ENCODE measurements at places on chromosomes 11 and 22.

DNA sequence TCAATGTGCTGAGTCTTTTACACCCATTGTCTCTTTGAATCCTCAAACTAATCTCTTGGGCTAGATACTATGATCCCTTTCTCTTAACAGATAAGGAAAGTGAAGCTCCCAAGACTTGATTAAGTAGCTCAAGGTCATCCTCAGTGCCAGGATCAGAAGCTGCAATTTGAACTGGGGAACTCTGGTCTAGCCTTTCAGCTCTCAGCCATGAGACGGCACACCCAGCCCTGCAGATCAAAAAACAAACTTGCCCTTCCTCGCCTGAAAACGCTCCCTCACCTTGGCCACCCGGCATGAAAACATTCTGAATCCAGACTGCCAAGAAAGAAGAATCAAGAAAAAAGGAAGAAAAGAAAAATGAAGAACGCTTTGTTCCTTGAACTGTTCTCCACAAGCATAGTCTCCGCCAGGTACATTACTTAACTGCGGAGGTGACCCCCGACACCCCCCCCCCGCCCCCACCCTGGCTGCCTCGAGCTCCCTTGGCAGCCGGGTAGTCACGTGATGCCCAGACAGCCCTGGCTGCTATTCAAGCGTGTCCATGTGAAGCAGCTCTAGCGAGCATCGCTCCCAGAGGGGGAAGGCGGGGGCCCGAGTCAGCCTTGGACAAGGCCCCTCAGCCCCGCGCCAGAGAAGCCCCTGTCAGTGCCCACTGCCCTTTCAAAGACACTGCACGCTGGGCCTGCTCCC, 451.2 kb downstream of the MIAT start:
- no peak for DNase-seq

- no peak for DNase-seq
Measured at GRCh38 chr11:22177186-22177585, 15.7 kb upstream of the ANO5 start.

- DNase-seq, result no peak
Measured at GRCh38 chr11:31800398-31801265, 10.5 kb downstream of the PAX6 start.

DNA sequence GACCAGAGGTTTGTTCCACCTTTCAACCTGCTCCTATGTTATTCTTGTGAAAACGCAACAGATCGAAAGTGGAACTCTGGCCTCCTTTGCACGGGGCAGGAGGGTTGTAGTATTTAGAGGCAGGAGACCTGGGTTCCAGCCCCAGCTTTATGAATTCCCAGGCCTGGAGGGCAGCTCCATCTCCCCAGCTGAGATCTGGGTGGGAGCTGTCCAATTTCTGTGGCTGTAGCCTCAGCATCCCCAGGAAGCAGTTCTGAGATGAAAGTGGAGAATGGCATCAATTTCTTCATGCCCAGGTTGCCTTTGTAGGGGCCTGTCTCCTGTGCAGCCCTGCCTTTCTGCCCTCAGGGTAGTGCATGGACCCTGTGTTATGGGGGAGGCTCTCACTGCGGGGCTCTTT, 4.1 kb downstream of the FADS2 start:
- DNase-seq, result no peak

DNA sequence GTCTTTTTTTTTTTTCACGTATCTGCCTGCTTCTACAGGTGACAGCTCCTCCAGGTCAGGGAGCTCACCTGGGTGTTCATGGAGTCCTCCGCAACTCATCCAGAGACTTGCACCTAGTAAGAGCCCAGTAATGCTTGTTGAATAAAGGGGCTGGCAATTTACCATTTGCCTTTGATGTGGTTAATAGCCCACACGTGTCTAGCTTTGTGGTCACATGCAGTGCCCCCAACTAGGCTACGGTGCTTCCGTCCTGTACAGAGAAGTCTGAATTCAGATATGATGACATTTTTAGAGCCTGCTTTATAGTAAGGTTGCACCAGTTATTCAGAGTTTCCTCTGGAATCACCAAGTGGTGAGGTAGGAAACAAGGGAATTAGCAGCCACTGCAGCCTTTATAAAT, 199.4 kb upstream of the MTMR2 start:
- no peak for DNase-seq

- no peak for DNase-seq
Measured at GRCh38 chr11:95680169-95680929, 109.2 kb downstream of the FAM76B start.

DNA sequence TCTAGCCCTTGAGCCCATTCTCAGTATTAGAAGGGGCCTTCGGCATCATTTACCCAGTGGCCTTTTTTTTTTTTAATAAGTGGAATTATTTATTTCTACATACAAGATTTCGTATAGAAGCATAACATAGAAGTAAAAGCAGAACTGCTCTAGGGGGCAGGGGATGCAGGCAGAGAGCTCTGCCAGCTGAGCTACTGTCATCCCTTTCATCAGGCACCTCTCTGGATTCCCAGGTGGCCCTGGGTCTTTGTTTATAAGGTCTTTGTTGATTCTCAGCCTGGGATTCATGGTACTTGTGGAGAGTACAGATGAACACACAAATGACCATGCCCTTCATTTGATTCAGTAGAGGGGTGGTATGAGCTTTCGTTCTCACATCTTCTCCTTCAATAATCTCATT, 66.4 kb downstream of the GAB2 start:
- DNase-seq, result no peak

DNA sequence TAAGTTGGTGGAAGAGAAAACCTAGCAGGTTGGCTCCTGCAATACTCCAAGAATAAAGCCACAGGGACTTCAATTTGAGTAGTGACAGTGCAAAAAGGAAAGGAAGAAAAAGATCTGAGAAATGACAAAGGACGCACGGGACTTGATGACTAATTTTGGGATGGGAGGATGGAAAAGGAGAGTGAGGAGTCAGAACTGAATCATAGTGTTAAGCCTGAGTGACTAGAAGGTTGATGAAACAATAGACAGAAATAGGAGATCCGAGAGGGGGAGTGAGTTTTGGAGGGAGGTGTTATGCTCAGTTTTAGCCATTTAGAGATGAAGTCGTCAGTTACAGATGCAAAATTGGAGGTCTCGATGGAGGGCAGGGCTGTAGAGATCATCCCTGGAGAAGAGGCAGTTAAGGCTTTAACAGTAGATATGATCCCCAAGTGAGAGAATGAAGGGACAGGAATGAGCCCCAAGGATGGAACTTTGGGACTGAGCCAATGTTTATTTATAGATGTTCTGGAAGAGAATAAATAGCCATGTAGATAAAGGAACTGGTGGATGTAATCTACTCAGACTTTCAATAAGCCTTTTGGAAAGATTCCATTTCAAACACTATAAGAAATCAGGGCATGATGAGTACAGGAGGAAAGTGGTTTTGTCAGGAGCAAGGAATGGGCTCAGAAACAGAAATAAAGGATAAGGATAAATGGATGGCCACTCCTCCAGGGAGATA, 108.9 kb upstream of the NCAM1 start:
- DNase-seq, result no peak

DNA sequence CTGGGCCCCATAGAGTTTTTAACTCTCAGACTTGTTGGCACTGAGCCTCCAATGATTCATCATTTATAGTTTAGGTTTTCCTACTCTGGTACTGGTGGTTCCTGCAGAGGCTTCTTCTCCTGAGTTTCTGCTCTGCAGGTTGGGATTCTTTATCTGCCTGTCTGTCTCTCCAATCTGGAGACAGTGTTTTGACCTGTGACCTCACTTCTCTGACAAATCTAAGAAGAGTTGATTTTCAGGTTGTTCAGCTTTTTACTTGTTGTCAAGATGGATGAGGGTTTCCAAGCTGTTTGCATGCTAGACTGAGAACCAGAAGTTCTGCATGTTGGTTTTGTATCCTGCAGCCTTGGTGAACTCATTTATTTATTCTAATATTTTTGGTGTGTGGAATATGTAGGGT, 63.9 kb downstream of the JAM3 start:
- DNase-seq, result no peak

DNA sequence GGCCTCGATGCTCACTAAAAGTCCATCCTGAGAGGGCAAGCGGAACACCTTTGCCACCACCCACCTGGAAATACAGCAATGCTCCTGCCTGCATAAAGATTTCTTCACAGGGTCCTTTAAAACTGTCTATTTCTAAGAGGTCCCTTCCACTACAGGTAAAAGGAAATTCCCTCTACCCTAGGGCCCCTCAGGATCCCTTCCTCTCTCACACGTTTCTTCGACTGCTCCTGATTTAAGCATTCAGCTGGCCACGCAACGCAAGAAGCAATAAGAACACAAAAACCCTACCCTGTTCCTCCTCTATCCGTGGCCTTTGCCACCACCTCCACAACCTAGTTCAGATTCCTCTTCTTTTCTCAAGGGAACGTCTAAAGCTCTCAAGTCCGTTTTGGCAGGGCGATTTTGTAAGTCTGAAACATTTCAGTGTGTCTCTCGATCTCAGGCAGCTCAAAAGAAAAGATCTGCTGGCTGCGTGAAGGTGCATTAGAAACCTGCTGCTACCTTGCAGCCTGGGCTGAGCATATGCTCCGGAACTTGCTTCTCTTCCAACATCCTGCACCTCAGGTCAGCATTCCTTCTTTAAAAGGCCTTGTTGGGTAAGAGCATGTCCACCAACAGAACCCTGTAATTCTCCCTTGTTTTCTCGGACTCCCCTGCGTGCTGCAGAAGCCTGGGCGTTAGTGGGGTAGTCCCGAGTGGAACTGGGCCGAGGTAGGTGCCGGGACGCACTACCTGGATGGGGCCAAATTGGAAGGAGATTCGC, 1.6 kb downstream of the LGR4 start:
- DNase-seq, result no peak

DNA sequence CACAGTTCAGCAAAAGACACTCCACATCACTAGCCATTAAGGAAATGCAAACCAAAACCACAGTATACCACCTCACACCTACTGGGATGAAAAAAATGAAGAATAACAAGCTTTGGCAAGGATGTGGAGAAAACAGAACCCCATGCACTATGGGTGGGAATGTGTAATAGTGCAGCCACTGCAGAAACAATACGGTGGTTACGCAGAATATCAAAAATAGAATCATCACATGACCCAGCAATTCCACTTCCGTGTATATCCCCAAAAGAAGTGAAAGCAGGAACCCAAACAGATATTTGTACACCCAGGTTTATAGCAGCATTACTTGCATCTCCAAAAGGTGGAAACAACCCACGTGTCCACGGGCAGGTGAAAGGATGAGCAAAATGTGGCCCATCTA, 20.8 kb downstream of the CARS1 start:
- no peak for DNase-seq

- no peak for DNase-seq
Measured at GRCh38 chr11:67635231-67635521, 4.4 kb downstream of the TBX10 start.

- DNase-seq, result no peak
Measured at GRCh38 chr11:11979488-11980117, 28.8 kb downstream of the DKK3 start.

- no peak for DNase-seq
Measured at GRCh38 chr11:62069374-62069773, 54.4 kb upstream of the INCENP start.

DNA sequence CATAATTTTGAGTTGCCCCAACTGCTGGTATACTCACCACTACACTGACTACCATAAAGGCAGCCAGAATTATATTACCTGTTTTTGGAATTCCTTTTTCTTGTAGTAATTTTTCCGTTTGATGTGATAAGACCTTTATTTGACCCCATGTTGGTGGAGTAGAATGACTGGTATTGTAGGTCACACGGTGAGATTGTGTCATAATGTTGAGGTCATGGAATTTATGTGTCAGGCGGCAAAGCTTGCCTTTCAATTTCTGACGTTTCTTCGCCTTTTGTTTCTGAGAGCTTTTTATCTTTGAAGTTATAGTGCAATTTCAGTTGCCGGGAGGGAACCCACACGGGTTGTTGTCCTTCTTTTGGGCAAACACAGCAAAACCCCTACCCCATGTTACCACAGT, 13.0 kb downstream of the OR52K1 start:
- no peak for DNase-seq
